8988T (cell line): ENCODE measurements at places on chromosomes 3 and 15.

DNA sequence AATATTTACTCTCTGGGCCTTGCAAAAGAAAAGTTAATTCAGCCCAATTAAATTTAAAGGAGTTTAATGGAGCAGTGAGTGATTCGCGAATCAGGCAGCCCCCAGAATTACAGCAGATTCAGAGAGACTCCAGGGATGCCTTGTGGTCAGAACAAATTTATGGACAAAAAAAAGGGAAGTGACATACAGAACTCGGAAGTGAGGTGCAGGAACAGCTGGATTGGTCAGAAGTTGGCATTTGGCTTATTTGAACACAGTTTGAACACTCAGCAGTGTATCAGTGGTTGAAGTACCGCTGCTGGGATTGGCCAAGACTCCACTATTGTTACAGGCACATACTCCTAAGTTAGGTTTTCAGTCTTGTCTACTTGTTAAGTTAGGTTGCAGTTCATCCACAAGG lies 145.0 kb upstream of the GAP43 start:
- no peak for DNase-seq

- no peak for DNase-seq
Observed at GRCh38 chr15:62464705-62465104, 299.6 kb upstream of the C2CD4B start.

DNA sequence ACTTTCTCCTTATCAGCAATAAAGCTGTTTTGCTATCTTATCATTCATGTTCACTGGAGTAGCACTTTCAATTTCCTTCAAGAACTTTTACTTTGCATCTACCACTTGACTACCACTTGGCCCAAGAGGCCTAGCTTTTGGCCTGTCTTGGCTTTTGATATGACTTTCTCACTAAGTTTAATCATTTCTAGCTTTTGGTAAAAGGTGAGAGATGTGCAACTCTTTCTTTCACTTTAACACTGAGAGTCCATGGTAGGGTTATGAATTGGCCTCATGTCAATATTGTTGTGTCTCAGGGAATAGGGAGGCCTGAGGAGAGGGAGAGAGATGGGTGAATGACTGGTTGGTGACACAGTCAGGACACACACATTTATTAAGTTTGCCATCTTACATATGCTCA lies 31.0 kb upstream of the FAM3D start:
- DNase-seq, result no peak

DNA sequence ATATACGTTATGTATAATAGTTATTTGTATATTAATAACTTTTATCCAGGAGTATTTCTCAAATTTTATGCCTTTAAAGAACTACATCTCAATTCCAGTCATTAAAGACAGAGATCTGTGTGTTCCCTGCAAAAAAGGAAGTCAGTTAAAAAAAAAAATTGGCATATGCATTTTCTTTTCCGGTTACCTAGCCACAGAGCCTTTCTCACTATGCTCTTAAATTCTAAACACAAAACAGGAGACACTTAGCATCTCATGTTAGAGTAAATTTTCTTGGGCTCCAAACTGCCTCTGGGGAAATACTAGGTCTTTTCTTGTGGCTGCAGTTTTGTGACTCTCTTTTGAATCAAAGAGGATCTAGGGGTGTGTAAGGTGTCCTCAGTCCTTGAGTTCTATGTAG lies 105.9 kb downstream of the KCNH8 start:
- no peak for DNase-seq

DNA sequence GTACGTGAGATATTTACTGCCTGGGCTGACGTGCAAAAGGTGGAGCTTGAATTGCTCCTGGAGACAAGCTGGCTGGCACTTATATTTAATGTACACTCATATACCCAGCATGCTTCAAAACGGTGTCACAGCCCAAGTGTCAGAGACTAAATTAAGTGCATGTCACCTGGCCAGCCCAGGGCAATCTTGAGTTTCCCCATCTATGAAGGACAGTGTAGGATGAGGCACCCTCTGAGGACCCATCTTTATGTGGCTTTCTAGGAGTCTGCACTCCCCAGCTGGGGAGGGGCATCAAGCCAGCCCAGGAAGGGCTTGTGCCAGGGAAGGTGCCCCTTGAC lies 5.3 kb downstream of the LRRC15 start:
- no peak for DNase-seq
